GM20000 (cell line): ENCODE measurements at places on chromosomes 4 and X.
A peak's percentile ranks its signal among the peaks of the same experiment; 100 is the strongest.

DNA sequence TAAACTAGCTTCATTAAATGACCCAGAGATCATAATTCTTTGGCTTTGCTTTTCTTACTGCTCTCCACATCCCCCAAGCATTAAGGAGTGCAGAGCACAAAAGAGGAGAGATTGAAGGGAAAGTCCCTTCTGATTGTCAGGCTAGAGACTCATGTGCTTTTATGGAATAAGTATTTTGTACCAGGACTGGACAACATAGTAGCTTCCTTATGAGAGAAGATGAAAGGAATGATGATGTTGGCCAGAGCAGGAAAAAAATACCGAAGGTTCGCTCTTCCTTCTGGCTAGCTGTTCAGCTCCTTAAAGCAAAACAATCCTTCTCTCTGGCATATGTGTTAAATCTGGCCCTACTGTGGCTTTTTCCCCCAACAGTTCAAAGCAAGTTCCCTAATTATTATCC, 53.1 kb downstream of the HOPX start:
- no peak for DNase-seq

DNA sequence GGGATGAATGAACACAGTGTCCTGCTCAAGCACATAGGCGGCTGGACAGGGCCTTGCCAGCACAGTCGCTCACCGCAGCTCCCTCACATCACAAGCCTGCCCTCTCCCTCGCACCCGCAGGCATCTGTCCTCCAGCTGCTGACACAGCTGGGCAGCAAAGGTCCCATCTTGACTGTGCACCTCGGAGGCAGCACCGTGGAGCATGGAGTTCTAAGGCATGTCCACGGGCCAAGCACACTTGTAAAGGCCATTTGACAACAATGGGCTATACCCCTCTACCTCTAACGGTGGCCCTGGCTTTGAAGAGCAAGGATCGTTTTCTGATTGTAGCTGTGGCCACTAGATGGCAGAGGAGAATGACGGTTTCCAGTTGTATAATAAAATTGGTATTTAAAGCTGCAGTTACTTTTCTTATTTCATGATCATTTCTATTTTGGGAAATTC, 53.8 kb downstream of the APLN start:
- DNase-seq: peak; percentile 16

GRCh38 chrX:54695816-54696487, 102.1 kb downstream of the ITIH6 start:
- peak; percentile 25 for DNase-seq

GRCh38 chrX:109928596-109929335, 74.1 kb upstream of the TMEM164 start:
- DNase-seq: no peak

DNA sequence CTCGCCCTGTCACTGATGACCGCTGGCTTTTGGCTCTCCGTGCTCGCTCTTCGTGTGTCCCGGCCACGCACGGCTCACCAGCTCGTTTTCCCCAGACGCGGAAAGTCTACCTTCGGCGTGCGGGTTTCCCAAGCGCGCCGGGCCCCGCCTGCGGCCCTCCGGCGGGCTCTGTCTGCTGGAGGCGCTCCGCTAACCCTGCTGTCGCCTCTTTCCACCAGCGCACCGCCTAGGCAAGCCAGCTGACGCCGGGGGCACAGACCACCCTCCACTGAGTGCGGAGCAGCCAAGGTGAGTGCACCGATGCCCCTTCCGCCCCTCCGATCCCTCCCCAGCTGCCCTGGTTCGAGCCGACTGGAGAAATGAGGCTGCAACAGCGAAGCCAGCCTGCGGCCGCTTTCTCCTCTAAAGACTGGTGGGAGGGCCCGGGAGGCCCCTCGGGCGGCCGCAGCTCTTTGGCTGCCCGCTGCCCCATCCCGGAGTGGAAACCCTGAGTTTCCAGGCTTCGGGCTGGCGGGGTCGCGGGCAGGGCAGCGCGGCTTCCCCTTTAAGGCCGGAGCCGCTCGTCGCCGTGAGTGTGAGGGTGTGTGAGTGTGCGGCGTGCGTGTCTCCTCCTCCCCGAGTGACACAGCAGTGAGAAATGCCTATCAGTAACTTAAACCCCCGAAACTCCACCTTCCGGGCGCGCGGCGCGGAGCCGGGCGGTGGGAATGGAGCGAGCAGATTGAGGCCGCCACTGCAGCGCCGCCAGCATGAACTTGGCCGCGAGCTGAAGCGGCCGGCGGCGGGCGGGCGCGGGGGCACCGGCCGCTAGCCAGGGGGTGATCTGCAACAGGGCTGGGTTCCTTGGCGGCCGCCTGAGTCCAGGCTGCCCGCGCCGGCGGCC, at the start of gene MAMLD1:
Gene MAMLD1 (plus strand): TSS at position 719 of the 883 bp plus-strand sequence. CDS start 82,200 bp downstream, outside the sequence.
- no peak for DNase-seq

DNA sequence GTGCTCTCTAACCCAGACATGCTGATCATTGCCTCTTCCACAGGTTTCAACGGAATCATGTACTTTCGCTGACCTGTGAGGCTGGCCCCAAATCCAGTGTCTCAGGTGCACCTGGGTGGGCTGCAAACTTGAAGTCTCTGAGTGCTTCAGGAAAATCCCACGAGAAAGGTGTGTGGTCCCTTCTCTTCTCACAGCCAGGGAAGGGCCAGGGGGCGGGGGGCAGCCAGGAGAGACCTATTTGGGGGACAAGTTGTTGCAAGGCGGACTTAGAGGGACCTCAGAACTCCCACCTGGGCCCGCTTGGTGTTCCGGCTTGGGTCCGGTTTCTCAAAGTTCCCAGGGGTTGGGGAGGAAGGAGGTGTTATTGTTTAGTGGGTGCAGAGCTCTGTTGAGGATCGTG, 80.0 kb downstream of the HMX1 start:
- no peak for DNase-seq

GRCh38 chr4:11489453-11490083, 60.9 kb upstream of the HS3ST1 start:
- no peak for DNase-seq

GRCh38 chr4:118280501-118281218, 72.1 kb downstream of the PRSS12 start:
- DNase-seq: no peak

DNA sequence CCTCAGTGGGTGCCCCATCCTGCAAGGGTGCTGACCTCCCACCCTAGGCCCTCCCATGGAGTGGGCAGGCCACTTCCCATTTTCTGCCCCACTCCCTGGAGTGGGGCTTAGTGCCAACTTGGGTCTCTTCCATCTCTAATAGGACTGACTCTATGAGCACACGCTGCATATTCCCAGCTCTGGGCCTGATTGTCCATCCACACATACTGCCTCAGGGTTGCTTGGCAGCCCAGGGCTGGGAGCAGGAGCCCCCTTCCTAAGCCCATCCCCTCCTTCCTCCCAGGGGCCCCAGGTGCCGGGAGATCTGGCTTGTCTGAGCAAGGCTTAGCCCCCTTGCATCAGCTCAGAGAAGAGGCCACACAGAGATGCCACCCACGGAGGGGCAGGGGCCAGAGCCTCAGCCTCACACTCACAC, 55.1 kb downstream of the PJA1 start:
- no peak for DNase-seq

DNA sequence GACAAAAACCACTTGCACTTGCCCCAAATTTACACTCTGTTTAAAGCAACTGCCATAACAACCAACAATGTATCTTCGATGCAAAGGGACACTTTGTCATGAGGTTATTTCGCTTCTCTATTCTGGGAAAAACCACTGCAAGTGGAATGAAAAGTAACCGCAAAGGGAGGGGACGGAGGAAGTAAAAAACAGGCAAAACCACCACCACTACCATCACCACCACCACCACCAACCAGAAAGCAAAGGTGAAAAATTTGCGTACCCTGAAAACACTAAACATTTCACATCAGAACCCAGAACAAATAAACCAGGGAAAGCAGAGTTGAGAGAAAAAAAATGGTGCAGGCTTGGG, 1.2 kb upstream of the N4BP2 start:
- peak; percentile 51 for DNase-seq

DNA sequence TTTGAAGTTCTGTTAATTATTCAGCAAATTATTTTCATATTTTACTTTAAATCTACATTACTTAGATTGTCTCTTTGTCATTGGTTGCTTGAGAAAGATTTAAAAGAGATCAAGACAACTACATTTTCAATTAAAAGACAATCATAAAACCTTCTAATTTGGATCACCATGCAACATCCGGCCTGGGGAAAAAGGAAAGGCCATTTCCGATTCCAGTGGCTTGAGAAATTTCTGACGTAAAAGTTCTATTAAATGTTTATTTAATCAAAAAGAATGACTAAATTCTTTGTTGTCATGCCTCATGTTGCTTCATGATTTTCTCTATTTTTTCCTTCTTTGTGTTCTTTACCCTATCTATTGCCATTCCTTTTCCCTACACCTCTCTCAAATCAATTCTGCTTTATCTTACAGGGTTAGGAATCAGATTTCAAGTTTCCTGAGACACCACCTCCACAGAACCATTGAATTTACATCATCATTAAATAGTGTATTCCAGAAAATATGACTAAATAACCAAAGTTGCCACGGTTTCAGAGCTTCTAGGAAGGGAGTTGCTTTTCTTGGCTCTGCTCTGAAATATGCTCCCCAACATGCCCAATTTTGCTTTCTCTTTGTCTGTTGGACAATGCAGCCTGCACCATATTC, 124.6 kb upstream of the ACSL4 start:
- no peak for DNase-seq

DNA sequence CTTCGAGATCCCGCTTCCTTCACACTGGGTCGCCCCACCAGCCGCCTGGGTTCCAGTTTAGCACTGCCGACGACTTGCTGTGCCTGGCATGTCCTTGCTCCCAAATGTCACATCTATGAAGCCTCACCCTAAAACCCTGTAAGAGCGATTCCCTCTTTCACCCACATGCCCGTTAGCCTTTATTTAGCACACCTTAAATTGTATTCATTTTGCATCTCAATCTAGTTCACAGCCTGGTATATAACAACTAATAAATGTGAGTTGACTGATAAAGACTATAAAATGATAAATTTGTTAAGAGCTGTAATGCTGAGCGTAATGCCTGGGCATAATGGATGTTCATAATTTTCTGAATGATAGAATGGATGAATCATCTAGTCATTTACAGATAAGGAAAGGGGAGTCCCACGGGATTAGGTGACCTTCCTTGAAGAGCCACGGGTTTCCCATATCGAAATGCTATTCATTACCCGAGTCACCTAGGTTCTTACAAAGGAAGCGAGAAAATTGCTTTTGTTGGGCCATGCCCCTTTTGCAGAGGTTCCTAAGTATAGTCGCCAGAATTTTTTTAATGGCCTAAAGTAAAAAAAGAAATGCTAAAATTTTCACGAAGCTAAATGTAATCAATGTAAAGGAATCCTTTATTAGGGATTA, 1.1 kb upstream of the AP1S2 start:
- DNase-seq: no peak

DNA sequence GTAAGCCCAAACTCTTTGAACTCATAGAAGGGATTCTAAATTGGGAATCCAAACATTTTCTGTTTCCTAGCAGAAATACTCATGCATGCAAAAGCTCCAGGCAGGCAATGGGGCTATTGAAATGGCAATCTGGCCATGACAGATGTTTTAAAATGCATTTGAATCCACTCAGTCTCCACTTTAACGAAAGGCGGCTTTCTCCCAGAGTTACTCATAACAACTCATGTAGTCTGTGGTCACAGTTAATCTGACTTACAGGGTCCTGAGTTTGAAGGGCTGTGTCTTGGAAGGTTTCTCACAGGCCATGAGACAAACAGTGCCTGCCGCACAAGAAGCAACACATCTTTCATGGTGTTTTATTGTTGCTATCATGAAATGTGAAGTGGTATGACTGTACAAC, 185.7 kb downstream of the AMELX start:
- DNase-seq: no peak

DNA sequence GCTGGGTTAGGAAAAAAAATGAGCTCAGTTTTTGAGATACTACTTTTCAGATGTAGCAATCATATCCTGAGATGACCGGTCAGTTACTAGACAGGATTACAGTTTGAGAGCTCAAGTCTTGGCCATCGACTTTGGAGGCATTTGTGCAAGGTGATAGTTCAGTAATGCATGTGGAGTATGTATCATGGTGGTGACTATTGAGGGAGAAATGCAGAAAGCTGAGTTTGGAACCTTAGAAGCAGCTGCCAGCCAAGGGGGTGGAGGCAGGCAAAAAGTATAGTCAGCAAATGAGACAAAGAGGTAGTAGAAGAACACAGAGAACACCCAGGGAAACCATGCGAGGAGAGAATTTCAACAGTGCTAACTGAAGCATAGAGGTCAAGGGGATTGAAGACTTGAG, 48.7 kb upstream of the SLC4A4 start:
- no peak for DNase-seq

DNA sequence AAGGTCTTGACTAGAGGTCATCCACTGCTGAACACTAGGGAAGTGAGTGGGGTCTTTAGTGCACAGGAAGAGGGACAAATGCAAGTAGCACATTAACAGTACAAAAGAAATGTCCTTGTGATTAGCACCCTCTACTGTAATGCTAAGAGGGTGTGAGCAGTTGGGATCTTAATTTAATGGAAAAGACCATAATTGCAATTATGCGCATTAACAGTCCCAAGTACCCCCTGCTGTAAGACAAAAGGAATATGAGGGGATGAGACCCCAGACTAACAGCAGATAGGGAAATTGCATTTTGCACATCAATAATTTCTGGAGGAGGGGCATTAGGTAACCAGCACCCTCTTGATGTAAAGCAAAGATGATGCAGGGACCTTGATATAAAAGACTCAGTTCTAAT, 285.0 kb downstream of the CHIC1 start:
- no peak for DNase-seq

- DNase-seq: no peak
Measured at GRCh38 chr4:68630371-68630770, 40.1 kb downstream of the UGT2B15 start.

DNA sequence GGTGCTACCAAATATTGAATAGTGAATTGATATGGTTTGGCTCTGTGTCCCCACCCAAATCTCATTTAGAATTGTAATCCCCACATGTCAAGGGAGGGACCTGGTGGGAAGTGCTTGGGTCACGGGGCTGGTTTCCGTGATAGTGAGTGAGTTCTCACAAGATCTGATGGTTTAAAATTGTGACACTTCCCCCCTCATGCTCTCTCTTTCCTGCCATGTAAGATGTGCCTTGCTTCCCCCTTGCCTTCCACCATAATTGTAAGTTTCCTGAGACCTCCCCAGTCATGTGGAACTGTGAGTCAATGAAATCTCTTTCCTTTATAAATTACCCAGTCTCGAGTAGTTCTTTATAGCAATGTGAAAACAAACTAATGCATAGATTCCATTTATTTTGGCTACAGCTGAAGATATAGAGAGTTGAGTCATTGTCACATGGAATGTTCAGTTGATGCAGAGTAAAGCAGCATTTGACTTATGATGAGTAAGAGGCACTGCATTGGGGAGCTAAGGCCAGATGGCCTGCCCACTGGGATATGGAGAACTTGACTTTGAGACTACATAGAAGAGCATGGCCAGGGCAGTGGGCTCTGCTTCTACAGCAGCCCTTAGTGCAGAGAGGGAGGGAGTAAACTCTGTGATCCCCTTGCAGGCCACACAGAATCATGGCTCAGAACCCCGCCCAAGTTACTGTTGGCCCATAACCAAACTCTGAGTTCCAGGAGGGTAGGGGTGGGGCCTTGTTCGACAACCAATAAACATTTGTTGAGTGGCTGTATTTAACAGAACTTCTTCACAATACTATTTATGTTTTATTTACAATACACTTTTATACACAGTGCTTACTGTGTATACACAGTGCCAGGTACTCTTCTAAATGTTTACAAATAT, 34.2 kb downstream of the RAI2 start:
- DNase-seq: no peak

- no peak for DNase-seq
Measured at GRCh38 chr4:115219862-115220261, 106.4 kb upstream of the NDST4 start.
